ENCODE measurements at places on chromosomes 7 and 10. TPM values are rescaled to one million over a fixed set of nuclear protein-coding genes. Genes with fewer than 3 reads are reported as not detected.

Gene SYPL1
- total RNA-seq, result 58.6 TPM

Gene ADIRF
- 36.5 TPM for total RNA-seq

Gene SYT15
- total RNA-seq, result 0.21 TPM

Gene LRWD1
- total RNA-seq, result 27.1 TPM

Gene SPDYE8
- total RNA-seq, result not detected

Gene GIMAP7
- 72.0 TPM for total RNA-seq

Gene ZNF107
- total RNA-seq, result 1.7 TPM

Gene TMEM236
- 0.11 TPM for total RNA-seq

Gene GIMAP4
- total RNA-seq, result 63.4 TPM

Gene HDAC9
- total RNA-seq, result 4.7 TPM

Gene ANKRD30A
- not detected for total RNA-seq

Gene PAX4
- total RNA-seq, result not detected

Gene TAS2R41
- not detected for total RNA-seq

Gene OR2A12
- total RNA-seq, result not detected

DNA sequence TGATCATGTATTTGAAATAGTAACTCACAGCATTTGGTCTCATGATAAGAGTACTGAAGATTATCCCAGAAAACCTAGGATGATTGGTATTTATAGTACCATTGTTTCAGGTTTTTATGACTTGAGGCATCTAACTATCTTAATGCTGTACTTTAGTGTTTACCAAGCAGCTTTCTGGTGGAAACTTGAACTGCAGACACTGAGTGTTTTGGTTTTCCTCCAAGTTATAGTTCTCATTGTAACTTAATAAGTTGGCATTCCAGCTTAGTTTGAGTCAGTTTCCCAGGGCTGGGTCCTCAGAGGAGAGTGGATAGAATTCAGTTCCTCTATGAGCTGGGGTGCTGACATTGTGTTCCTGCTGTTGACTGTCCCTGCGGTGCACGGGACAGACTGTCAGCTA is 50.4 kb downstream of the SEC23IP start:
- DNase-seq, result no peak

GRCh38 chr7:157300369-157300825 is 36.4 kb upstream of the DNAJB6 start:
- DNase-seq, result no peak

DNA sequence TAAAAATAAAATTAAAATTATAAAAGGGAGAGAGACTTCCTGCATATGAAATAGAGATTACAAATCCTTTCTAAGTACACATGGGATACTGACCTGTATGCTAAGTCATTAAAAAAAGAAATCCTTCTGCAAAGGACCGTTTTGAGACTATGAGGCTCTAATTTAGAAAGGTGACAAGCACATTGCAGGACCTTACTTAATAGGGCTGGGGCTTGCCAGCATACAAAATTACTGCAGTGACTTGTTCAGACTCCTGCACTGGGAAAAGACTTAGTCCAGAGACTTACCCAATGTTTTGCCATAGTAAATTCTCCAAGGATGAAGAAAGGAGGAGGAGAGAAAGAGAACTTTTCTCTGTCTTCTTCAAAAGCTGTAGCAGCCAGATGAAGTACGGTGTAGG is 193.6 kb downstream of the KCNMA1 start:
- no peak for DNase-seq

DNA sequence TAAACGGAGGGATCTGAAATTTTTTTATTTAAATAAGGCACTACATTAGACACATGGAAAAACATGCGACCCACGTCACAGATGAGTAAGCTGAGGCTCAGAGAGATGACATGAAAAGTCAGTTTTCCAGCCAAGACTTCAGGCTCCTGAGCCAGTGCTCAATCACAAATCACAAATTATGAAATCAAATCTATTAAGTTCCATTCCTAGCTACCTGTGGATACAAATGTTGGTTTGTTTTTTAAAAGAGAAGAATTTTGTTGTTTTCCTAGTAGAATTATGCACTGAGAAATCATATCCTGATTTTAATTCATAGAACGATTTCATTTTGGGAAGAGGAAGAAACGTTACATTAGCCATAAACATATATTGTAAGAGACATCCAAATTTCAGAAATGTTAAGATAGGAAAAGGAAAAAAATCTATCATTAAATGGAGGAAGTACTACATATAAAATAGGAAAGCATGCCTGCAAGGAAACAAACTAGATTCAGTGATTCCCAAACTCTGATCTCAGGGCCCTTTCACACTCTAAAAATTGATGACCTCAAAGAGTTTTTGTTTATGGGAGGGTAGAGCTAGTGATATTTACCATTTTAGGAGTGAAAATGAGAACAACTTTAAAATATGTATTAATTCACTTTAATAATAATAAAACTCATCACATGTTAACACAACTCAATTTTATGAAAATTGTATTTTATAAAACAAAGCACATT is 340.4 kb downstream of the PARD3 start:
- DNase-seq, result no peak

- DNase-seq, result no peak
These were observed 31.7 kb upstream of the SYPL1 start for GRCh38 chr7:106143711-106144337.

DNA sequence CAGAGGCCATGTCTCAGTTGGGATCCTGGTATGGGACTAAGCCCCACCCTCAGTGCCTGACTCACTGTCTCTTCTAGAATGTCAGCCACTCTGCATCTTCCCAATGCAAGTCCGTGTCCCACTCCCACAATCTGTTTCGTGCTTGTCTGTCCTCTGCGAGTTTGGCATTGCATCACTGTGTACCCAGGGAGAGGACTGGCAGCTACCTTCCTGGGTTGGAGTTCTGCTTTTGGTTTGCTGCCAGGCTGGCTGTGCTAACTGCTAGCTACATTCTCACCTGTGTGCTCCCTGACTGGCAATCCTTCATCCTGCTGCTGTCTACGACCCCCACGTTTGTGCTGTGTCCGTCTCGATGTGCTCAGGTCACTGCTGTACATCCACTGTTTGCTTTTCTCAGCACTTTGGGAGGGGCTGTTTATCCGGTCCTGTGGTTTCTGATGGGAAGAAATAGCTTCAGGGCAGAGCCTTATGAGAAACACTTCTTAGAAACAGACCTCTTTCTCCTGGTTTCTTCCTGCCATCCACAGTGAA is 56.0 kb upstream of the GLI3 start:
- DNase-seq, result no peak

DNA sequence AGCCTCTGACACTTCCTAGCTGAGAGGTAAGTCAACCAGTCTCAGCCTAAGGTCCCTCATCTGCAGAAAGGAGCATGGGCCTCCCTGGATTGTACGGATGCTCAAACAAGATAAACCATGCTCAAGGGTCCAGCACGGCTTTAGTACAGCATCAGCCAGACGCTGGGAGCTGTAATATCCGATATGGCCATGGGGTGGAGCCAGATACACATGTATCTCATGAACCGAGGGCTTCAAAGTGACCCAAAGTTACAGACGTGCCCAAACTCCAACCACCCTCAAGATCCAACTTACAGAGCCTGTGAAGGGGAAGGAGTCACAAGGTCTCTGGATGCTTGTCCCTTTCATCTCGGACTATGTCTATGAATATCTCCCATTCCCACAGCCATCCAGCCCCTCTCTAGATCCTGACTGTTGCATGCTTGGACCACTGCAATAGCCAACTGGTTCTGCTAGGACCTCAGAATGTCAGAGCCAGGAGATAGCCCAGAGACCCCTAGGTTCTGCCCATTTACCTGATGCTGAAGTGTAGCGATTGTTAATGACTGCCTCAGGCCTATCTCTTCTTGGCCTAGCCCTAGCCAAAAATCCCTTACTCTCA is 142.4 kb downstream of the SH3PXD2A start:
- peak; percentile 17 for DNase-seq

- DNase-seq, result no peak
These were observed 150.1 kb upstream of the BMPER start for GRCh38 chr7:33754933-33755928.

- DNase-seq, result no peak
These were observed 1.2 kb downstream of the BMI1 start for GRCh38 chr10:22321924-22322640.

GRCh38 chr7:1886361-1887064 is 216.4 kb downstream of the ELFN1 start:
- DNase-seq, result no peak

DNA sequence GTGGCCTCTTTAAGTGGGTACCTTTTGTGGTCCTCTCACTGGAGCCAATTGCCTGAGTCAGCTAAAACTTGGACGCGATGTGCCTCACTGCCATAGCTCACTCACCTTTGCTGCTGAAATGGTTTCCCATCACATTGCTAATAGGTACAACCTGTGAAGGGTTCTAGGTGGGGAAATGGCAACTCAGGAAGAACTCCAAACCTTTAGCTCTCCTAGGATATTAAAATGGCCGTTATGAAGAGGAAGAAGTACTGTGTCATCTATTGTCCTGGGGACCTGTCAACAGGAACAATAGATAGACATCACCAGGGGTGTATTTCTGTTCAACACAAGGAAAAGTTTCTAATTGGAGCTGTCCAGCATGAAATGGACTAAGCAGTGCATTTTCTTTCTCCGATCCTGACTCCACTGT is 1.2 kb upstream of the ZNF655 start:
- no peak for DNase-seq

Measured in pulmonary artery endothelial cell (primary cell).